ENCODE measurements at places on chromosomes 7 and 10.

DNA sequence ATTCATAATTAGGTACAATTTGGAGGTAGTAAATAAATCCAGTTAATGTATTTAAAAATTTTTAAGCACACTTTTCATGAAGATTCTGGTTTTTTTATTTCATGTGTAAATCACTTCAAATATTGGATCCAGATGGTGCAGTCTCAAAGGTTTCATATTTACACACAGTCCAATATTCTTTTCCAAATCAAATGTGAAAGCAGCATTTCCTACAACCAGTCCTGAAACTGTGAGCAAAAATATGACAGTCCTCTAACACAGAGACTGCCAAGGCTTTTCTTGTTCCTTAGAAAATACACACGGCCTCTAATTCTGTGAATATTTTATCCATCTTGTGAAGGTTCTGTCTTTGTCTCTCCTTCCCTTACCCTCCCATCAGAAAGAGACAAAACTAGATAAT lies 645.9 kb downstream of the ARL4A start:
- DNase-seq = no peak

DNA sequence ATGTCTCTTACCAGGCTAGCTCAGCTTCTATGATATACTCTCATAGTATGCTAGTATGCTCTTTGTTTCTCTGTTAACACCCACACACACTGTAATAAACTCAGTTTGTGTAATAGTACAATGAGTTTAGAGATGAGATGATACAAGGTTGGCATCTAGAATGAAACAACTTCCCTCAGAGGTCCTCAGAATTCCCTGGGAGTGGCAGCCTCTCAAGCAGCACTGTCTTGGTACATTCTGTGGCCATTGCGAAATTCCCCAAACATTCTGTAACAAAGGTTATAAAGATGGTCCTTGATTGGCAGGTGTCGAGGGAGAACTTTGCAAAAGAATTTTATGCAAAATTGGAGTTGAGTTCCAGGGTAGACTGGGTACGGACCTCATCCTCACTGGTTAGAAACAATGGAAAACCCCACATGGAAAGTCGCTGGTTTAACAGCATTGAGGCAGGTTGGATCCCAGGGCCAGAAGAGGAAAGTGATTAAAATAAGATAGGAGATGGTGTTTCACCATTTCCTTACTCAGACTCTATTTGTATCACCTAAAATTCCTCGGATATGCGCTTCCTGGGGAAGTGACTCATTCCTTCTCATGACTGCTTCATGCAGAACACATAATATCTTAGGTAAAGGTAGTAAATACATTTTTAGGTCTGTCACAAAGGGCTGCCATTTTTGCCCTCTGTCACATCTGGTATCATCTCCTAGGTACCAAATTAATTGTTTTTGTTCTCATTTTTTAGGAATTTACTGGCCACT lies 657.8 kb downstream of the SORCS1 start:
- DNase-seq = no peak

DNA sequence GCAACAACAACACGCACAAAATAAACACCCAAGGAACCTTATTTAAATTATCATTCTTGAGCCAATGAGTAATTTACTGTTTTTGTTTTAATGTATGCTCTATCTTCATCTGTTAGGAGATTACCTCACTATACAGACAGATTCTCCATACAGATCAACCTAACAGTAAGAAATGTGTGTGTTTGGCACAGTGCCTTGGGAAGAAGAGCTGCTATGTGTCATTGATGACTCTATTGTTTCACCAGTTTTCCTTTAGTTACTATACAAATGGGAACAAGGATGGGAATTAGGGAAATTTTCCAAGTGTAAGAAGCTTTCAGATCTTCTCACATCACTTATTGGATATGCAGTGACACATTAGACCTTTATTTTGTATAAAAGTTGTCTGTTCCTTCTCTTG lies 640.3 kb downstream of the NRG3 start:
- no peak for DNase-seq

DNA sequence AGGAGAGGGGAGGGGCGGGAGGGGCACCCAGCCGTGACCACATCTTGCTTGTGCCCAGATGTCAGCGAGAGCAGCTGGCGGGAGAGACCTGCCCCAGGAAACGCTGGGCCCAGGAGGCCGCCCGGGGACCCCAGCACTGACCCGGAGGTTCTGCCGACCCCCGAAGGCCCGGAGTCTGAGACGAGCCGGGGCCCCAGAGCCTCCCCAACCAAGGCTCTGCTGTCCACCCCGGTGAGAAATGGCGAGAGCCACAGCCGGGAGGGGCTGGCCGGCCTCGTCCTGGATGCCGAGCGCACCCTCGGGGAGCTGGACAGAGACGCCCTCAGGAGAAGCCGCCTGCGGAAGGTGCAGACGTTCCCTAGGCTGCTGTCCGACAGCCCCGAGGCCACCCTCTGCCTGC lies 25.9 kb downstream of the KNDC1 start:
- DNase-seq = no peak

- DNase-seq = no peak
Measured at GRCh38 chr7:867406-868188, 8.8 kb upstream of the GET4 start.

- no peak for DNase-seq
Measured at GRCh38 chr7:96596120-96596826, 113.4 kb downstream of the SEM1 start.

DNA sequence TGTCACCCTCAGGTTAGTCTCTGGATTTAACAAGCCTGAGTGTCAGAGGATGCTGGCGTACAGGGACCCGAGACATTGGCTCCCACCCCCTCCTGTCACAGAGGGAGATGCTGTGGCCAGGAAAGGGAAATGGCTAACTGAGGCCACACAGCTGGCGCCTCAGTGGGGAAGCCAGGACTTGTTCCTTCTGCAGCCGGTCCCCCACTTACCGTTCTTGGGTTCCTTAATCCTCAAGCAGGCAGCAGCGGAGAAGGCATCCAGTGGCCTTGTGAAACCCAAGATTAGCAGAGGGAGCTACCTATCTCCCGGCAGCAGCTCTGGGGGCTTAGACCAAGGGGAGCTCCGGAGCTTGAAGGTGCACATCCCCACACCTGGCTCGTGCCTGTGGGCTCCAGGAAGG lies 65.4 kb downstream of the NEURL1 start:
- no peak for DNase-seq

DNA sequence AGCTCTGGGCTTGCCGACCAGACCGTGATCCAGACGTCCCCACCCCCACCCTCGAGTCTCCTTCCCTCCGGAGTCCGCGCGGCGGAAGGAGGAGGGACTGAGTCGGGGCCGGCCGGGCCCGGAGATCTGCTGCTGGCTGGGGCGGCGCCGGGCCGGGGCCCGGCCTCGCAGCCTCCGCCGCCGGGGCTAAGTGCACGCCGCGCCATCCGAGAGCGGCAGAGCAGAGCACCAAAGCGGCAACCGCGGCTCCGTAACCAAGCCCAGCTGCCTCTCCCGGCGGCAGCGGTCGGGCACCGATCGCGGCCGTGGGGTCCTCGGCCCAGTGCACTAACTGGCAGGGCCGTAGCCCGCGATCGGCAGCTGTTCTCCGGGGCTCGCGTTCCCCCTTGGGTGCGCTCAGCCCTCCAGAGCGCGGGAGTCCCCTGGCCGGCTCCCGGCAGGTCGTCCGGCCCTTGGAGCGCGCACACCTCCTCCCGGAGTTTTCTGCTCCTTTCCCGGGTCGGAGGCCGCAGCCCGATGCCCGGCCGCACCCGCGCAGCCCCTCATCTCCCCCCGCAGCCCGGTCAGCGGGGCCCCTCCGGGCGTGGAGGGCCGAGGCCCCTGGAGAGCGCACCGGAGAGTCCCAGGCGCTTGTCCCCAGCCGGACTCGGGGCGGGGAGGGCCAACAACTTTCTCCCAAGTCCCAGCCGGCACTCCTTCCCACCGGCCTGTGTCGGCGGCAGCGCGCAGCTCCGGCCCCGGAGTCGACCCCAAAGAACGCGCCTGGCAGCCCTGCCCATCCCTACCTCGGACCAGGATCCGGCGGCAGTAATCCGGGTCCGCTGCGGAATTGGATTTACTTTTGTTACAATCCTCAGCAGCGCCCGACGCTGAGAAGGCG lies 799 bp downstream of the VAX1 start:
- no peak for DNase-seq

DNA sequence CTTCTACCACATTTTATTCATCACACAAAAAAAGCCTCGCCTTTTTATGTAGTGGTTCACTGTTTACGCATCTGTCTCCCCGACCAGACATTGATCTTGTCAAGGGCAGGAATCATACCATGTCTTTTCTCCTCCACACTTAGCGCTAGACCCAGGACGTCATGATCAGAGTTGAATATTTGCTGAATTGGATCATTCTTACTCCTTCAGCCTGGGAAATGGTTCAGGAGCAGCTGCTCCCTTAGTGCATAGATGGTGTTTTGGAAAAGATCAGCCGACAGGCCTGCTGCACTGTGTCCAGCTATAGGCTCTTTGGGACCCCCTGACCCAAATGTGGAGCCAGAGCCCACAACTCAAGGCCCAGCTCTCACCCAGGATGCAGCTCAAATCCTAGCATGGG lies 249.1 kb upstream of the TMEM72 start:
- DNase-seq = no peak

DNA sequence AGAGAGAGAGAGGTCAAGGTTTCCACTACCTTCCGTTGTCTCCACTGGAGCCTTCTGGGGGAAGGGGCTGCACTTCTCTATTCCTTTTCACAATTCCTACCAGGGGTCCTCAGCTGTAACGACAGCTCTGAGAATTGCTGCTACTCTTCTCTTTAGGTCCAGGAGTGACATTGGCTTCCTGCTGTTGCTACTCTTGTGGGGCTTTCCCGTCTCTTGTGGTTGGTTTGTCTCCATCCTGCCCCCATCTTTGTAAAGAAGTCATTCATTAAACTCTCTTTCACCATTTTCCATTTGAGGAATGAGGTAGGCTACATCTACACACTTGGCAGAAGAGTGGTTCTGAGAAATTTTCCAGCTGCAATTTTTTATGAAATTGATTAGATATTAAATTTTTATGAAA lies 238.8 kb upstream of the LYZL1 start:
- no peak for DNase-seq

- no peak for DNase-seq
Measured at GRCh38 chr7:116180302-116180701, 30.0 kb upstream of the TES start.

- DNase-seq = no peak
Measured at GRCh38 chr10:69419096-69419743, 2.5 kb upstream of the TACR2 start.

DNA sequence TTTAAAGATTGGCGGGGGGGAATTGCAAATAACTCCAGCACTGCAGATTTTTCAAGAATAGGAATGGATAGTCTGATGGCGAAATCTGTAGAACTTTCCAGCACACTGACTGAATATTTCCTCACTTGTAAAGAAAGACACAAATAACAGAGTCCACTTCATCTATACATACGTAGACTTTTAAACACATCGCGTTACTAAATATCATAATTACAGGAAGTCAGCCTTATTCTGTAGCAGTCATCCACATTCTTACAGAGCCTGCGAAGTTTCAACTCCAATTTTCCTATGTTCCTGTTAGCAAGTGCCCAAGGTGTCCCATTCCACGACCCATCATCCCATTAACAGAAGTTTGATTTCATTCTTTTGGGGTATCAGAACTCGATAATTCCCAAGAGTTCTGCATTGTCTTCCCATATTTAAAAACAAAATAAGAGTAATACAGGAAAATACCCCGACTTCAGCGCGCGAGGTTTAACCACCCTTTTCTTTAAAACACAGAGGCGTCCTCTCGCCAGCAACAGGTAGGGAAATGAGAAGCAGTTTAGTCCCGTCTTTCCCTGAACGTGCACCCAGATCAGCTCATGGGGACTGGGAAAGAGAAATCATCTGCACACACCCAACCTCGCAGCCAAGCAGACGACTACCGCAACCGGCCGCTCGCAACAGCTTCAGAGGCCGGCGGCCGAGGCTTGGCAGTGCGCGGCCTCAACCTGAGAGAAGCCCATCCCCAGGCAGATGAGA lies 880 bp downstream of the HERC4 start:
- DNase-seq = no peak

DNA sequence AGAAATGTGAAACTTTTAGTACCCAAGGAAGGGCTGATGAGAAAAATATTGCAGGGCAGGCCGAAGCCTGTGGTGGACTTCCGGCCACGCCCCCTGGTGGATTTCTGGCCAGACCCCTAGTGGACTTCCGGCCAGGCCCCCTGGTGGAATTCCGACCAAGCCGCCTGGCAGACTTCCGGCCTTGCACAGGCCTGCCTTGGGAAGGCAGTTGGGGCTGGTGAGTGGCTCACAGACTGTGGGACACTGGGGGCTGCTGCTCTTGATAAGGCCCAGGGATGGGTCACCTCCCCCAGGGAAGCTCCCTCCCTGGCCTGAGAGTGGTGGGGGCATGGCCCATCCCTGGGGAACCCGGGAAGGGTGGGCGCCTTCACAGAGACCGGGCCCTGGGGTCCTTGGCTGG lies 116.4 kb upstream of the MKI67 start:
- no peak for DNase-seq

GRCh38 chr10:107481224-107481623 lies 316.7 kb upstream of the SORCS1 start:
- no peak for DNase-seq

- DNase-seq = no peak
Measured at GRCh38 chr7:152937282-152937681, 177.7 kb downstream of the ACTR3B start.

- DNase-seq = no peak
Measured at GRCh38 chr10:113230011-113230610, 280.1 kb downstream of the TCF7L2 start.

GRCh38 chr7:117085769-117086463 lies 132.6 kb downstream of the ST7 start:
- no peak for DNase-seq

DNA sequence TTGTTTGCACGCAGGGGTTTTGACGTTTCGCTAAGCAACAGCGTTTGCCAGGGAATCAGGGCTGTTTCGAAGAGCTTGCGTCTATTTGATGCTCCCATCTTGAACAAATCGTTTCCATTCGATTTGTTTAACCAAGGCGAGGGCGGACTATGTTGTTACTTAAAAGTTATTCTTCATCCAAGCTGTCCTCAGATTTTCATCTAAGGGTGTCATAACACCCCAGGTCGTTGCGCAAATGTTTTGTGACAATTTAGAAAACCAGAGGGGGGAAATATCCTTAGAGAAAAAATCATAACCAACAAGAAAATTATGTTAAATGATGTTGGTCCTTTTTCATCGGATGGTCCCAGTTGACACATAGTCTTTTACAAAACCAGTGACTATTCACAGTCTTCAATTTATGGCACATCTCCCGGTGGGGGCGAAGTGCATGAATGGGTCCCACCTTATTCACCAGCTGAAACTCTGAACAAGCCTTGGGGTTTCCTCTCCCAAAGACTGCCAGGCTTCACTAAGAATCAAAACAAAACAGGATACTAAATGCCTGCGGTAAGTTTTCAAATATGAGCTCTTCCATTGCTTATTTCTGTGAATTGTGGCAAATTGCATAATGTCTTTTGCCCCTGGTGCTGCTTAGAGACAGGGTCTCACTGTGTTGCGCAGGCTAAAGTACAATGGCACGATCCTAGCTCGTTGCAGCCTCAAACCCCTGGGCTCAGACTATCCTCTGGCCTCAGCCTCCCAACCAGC lies 109.9 kb downstream of the REEP3 start:
- no peak for DNase-seq

- DNase-seq = no peak
Measured at GRCh38 chr10:64271983-64272382, 750.8 kb downstream of the REEP3 start.
